ENCODE measurements at places on chromosomes 16 and 17.

DNA sequence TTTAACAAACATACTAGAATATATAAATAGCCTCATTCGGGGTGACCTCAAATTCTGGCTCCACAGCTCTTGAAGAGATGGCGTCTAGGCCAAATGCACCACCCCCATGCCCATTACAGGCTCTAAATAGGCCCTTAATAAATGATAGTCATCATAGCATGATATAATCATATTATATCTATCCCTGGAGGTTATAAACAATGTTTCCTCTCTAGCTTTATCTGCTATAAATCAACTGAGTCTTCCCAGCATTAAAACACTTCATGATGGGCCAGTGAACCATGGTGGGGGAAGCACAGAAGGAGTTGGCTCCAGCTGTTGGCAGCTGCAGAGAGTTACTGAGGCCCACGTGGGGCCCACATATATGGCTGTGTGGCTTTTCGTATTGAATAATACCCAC, 214.9 kb upstream of the MPHOSPH6 start:
- DNase-seq, result no peak

- peak; percentile 28 for DNase-seq
Measured at GRCh38 chr17:32015245-32016013, 8.2 kb downstream of the LRRC37B start.

- peak; percentile 95 for DNase-seq
Measured at GRCh38 chr17:40038882-40039513, 15.2 kb downstream of the MED24 start.

- peak; percentile 27 for DNase-seq
Measured at GRCh38 chr17:61047515-61047914, 352.1 kb upstream of the TBX2 start.

GRCh38 chr16:7382521-7382920, 49.9 kb downstream of the RBFOX1 start:
- DNase-seq, result no peak

DNA sequence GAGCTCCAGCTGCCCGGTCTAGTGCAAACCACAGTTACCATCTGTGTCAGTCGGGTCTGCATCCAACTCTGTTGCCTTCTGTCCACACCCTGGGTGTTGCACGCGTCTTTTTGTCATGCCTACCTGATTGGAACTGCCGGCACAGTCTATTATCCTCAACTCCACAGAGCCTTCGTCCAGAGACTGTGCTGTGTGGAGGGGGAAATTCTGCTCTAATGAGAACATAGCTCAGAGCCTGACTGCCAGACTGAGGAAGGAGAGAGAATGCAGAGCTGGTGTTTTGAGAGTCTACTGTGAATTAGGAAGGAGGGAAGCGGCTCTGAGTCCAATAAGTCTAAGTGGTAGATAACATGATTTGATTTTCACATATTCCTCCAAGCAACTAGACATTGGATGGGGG, 68.3 kb upstream of the GPR139 start:
- no peak for DNase-seq

GRCh38 chr17:13825526-13826040, 223.9 kb upstream of the HS3ST3A1 start:
- DNase-seq, result no peak

- DNase-seq, result no peak
Measured at GRCh38 chr17:48564188-48565021, 13.7 kb downstream of the HOXB4 start.

- no peak for DNase-seq
Measured at GRCh38 chr16:58842156-58842555, 108.0 kb upstream of the GOT2 start.

DNA sequence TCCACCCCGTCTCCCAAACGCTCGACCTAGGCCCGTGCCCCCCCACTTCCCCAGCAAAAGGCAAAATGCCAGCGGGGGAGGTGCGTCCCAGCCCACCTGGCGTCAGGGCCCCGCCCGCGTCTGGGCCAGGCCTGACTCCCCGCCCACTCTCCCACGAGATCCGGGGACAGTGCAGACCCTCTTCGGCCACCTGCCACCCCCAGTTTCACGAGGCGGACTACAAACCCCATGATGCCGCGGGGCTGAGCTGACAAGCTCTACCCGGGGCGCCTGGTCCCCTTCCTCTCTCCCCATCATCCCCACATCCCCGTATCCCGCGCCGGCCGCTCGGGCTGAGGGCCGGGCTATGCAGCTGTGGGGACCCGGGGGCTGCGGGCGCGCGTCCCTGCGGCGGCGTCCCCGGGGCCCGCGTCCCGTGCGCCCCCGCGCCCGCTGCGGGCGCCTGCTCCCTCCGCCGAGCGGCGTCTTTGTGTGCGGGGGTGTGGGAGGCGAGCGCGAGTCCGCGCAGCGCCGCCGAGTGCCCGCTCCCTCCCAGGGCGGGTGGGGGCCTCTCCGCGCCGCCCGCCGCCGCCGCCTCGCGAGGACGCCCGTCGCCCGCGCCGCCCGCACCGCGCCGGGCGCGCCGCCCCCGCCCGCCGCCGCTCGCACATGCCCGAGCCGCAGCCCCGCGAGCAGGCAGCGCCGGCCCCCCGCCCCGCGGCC, at the start of gene ANKRD13B:
ANKRD13B (plus strand) TSS at position 283 of the 702 bp plus-strand sequence. CDS start 490 bp downstream, outside the sequence.
- peak; percentile 66 for DNase-seq

Measured in adipocyte (in vitro differentiated cells).